ENCODE measurements at places on chromosomes 11 and 22.

DNA sequence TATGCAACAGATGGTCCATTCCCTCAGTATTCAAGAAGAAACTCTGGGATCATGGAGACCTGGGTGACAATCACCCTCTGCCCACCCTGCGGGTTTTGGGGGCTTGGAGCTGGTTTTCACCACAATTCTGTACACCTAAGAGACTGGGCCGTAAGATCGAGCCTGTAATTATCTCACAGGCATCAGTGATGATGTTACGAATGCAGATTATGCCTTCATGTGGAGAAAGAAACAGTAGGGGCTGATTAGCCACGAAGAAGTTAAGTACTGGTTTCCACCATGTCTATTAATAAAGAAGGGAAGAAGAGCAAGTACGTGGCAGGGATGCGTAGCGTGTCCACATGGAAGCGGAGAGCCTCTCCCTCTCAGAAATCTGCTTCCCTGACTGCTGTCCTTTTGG lies 5.3 kb upstream of the EFCAB6 start:
- DNase-seq: no peak

DNA sequence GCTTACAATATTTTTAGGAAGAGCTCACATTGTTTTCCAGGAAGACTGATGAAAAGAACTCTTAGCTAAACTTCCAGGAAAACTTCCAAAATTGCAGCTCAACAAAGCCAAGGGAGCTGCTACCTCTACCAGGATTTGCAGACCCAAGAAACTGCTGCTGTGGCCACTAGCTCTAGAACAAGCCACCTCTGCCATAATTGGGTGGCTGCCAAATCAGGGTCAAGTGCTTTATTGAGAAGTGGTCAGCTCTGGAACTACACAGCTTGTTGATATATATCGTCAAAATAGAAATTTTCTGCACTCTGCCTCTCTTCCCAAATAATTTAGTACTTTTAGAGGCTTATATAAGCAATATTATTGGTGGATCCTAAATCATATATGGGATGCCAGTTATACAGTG lies 371.8 kb upstream of the CHORDC1 start:
- no peak for DNase-seq

DNA sequence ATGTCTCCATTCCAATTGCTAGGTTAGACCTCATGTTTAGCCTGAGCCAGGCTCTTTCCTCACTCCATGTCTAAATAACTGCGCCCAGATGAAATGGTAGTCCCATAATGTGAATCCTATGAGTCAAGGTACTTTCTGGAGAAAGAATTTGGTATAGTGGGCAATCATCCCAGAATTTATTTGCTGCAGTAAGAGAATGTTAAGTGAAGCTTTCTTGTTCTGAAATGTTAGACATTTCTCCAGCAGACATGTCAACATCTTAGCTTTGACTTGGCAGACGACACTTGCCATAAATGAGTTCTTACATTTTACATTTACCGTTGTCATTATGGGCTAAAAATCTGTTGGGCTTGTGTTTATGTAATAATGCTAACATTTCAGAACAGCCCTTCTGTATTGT lies 165.2 kb downstream of the PGR start:
- no peak for DNase-seq

GRCh38 chr11:36214976-36215692 lies 74.1 kb downstream of the COMMD9 start:
- no peak for DNase-seq

GRCh38 chr11:104705490-104706190 lies 192.6 kb downstream of the CASP12 start:
- no peak for DNase-seq

GRCh38 chr11:74647831-74648230 lies 55.4 kb downstream of the POLD3 start:
- no peak for DNase-seq

DNA sequence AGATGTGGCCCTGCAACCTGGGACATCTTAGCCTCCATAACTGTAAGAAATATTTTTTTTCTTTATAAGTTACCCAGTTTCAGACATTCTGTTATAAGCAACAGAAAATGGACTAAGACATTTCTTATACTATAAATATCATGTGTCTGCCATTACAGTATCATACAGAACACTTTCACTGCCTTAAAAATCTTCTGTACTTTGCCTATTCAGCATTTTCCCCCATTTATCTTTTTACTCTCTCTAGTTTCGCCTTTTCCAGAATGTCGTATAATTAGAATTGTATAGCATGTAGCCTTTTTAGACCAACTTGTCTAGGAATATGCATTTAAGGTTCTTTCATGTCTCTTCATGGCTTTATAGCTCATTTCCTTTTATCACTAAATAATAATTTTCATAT lies 88.0 kb downstream of the PARVA start:
- DNase-seq: no peak

DNA sequence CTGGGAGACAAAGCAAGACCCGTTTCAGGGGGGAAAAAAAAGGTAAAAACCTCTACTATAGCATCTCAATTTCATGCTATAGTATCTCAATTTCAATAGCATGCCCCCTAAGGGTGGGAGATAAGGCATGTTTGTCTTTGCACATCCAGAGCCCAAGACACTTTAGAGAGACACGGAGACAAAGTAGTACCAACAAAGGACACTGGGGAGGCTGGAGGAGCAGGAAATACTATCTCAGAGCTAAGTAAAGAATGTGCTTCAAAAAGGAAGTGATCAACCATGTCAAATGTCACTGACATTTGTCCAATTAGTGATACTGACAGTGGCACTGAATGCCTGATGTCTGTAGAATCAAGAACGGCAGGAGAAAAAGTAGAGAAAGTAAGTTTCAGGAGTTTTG lies 68.6 kb downstream of the RRAS2 start:
- no peak for DNase-seq

DNA sequence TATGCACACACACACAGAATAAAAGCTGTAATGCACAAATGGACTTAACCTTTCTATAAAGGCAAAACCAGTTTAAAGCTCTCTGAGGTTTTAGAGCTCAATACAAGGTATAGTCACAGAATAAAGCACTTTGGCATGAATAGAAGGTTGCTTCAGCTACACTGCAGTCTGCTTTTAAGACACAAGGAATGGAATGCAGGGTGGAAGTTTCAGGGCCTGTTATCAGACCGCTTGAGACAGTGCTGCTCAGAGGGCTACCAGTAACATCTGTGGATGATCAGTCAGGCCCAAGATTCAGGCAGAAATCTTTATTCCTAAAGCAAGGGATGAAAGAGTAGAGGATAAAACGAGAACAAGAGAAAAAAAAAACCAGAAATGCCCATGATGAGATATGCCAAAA lies 46.7 kb downstream of the CD44 start:
- no peak for DNase-seq

- no peak for DNase-seq
Observed at GRCh38 chr22:48605856-48606481, 1221.7 kb downstream of the BRD1 start.

- DNase-seq: no peak
Observed at GRCh38 chr11:96293598-96294021, 49.4 kb downstream of the MAML2 start.

- DNase-seq: no peak
Observed at GRCh38 chr22:20271114-20271994, 3.2 kb upstream of the RTN4R start.

All from amniotic stem cell (primary cell).